ENCODE measurements at places on chromosomes 6 and 20. TPM values are rescaled to one million over a fixed set of nuclear protein-coding genes. Genes with fewer than 3 reads are reported as not detected.

DNA sequence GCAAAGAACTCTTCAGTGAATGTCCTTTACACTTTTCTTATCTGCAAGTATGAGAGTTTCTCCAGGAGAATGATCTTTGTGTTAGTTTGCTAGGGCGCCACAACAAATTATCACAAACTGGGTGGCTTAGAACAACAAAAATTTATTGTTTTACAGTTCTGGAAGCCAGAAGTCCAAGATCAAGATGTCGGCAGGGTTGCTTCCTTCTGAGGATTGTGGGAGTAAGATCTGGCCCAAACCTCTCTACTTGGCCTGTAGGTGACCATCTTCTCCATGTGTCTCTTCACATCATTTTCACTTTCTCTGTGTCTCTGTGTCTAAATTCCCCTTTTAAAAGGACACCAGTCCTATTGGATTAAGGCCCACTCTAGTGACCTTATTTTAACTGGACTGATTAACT is 103.0 kb downstream of the ADTRP start:
- peak; percentile 41 for DNase-seq

Gene ALDH8A1
- total RNA-seq = 0.03 TPM

DNA sequence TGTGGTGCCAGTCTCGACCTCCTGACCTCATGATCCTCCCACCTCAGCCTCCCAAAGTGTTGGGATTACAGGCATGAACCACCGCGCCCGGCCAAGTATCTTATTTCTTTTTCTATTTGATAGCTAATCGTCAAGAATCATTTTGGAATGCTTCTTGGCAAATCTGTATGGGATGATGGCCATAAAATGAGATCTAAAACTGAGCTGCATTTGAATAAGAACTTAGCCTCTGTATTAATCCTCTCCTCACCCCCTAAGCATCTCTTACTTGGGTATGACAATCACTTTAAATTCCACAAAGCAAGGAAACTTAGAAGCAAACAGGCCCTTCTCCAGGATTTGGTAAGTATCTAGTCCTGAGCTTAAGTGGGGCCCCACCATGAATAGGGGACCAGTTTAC is 108.9 kb upstream of the BTBD3 start:
- DNase-seq = no peak

Gene MTFR2
- total RNA-seq = 3.9 TPM

- DNase-seq = no peak
Measured at GRCh38 chr20:20215976-20216727, 151.8 kb upstream of the INSM1 start.

Gene GJA1
- total RNA-seq = not detected

Gene TPX2
- 183 TPM for total RNA-seq

Gene SPTLC3
- total RNA-seq = 6.5 TPM

Gene LHFPL5
- not detected for total RNA-seq

Gene MTHFD1L
- total RNA-seq = 65.7 TPM

Gene SNX5
- total RNA-seq = 206 TPM

GRCh38 chr20:35146299-35146919 is 727 bp downstream of the EDEM2 start:
- DNase-seq = no peak

- DNase-seq = no peak
Measured at GRCh38 chr6:22367346-22367745, 70.5 kb upstream of the PRL start.

DNA sequence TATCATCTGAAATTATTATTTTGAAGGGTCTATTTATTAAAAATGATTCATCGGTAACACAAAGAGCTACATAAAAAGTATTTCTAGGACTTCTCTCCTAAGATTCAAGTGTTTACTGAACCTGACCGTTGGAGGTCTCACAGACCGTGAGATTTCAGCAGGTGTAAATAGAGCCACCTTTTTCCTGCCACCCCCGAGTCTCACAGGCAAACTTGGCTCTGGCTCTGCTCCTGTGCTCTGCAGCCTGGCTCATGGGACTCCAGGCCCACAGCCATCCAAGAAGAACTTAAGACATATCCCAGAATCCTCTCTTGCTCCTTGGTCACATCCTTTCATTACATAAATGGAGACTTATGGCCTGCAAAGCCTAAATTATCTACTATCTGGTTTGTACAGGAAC is 67.8 kb upstream of the AGPAT4 start:
- no peak for DNase-seq

Gene BMP6
- 4.0 TPM for total RNA-seq

- DNase-seq = no peak
Measured at GRCh38 chr20:44660581-44660980, 9.1 kb upstream of the ADA start.

DNA sequence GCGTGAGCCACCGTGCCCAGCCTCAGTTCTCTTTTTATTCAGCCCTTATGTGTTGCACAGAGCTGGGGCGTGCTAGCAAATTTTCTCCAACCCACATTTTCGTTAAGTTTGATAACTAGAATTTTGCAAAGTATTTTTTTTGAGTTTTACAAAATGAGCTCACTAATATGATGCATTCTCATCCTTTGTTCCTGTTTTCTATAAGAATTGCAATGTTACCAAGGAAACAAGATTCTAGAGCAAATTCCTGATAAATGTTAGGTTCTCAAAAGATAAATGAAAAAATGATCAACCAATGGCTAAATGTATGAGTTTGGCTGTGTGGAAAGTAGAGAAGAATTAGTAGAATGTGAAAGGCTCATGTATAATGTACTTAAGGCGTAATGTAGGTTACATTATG is 529.8 kb downstream of the MAFB start:
- DNase-seq = no peak

DNA sequence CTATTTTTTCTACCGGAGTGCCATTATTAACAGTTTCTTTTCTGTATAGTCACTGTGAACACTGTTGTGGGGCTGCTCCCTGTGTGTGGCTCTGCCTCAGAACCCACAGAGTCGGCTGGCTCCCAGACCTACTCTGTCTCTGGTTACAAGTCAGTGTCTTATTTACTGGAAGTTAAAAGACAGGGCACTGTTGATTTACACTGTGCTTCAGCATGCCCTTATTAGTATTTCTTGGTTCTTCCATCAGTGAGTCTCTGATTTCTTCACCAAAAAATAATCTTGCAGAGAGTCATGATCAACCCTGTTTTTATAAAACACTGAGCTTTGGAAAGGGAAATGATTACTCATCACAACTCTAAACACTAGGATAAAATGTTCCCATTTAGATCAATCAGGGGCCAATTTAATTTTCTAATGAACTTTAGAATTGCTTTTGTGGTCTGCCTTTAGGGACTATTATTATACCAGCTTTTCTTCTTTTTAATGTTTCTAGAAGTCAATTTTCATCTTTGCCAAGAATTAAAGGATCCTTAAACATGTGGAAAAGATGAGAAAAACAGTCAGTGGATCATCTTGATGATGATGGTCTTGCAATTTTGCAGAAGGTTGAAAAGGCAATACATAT is 92.6 kb downstream of the UTRN start:
- peak; percentile 54 for DNase-seq

DNA sequence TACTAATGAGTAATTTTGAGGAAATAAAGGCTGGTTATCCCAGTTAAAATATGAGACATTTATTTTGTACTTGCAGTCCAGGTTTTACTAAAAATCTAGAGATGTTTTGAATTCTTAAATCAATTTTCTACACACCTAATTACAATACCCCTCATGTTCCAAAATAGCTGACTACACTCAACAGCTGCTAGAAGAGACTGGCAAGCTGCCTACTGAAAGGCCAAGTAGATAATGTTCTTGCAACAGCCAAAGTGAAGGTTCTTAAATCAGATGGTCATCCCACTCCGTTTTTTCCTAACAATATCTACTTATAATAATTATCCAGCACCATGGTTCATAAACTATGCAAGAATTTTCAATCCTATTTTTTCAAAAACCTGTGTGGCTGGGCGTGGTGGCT is 69.0 kb downstream of the DTNBP1 start:
- no peak for DNase-seq

GRCh38 chr6:74320715-74321114 is 624.7 kb downstream of the CD109 start:
- DNase-seq = no peak

DNA sequence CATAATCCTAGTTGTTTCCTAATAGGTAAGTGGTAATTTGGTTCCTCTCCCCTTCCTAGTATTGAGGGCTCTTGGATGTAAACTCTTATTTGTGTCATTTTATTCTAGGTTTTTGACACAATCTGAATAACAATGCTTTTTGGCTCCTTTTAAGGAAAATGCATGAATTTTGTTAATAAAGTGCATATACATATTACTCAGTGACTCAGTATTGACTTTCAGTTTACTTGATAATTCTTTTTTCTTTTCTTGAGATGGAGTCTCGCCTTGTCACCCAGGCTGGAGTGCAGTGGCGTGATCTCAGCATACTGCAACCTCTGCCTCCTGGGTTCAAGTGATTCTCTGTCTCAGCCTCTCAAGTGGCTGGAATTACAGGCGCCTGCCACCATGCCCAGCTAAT is 19.1 kb downstream of the ITCH start:
- no peak for DNase-seq

Gene AGPAT4
- total RNA-seq = 3.9 TPM

GRCh38 chr6:35729722-35730121 is 7.1 kb upstream of the ARMC12 start:
- no peak for DNase-seq

DNA sequence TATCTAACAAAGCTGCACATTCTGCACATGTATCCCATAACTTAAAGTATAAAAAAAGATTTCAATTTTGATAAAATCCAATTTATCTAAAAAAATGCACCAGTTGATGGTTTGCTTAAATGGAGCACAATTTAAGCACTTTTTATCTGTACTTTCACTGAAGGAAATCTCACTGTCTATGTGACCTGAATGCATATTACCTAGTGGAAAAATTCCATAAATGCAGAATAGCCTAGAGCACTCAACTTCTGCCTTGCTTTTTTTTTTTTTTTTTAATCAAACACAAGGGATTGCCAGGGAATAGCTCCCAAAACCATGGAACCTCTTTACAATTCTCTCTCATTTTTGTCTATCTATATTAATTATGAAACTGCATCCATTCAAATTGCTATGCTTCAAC is 80.4 kb downstream of the RFPL4B start:
- no peak for DNase-seq

- DNase-seq = peak; percentile 29
Measured at GRCh38 chr6:3119040-3119723, 671 bp downstream of the BPHL start.

- DNase-seq = no peak
Measured at GRCh38 chr6:43992783-43993644, 134.2 kb downstream of the MRPL14 start.

GRCh38 chr6:165834613-165835259 is 171.7 kb upstream of the PDE10A start:
- peak; percentile 48 for DNase-seq

DNA sequence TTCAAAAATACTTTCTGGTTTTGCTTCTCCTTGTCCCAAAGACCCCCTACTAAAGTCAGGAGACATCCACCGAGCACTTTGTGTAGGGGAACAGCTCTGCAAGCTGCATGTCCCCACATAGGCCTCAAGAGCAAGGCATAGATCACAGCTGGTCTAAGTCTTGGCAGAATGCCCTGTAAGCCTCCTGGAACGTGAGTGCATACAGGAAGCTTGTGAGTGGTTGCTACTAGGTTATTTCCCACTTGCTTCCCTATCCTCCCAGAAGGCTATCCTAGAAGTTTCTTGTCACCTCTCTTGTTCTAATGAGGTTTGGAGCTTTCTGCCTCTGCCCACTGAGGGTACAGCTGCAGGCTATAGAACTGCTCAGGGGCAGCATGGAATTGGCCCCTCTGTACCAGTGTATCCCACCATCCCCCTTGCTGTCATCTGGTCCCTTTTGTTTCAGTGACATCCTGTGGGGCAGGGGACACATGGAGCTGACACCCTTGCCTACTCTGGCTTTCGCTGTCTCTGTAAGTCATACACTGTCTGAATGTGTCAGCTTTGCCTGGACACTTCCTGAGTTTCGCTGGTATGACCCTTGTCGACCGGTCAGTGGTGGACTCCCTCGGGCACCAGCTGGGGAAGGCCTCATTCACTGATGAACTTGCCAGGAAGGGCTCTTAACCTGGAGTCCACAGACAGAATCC is 35.6 kb upstream of the KCNK16 start:
- DNase-seq = peak; percentile 49

Gene TXLNB
- 0.40 TPM for total RNA-seq

Gene C6orf15
- total RNA-seq = not detected

- DNase-seq = no peak
Measured at GRCh38 chr6:149231778-149232177, 85.7 kb upstream of the TAB2 start.

GRCh38 chr6:137711972-137712371 is 155.1 kb upstream of the TNFAIP3 start:
- no peak for DNase-seq

DNA sequence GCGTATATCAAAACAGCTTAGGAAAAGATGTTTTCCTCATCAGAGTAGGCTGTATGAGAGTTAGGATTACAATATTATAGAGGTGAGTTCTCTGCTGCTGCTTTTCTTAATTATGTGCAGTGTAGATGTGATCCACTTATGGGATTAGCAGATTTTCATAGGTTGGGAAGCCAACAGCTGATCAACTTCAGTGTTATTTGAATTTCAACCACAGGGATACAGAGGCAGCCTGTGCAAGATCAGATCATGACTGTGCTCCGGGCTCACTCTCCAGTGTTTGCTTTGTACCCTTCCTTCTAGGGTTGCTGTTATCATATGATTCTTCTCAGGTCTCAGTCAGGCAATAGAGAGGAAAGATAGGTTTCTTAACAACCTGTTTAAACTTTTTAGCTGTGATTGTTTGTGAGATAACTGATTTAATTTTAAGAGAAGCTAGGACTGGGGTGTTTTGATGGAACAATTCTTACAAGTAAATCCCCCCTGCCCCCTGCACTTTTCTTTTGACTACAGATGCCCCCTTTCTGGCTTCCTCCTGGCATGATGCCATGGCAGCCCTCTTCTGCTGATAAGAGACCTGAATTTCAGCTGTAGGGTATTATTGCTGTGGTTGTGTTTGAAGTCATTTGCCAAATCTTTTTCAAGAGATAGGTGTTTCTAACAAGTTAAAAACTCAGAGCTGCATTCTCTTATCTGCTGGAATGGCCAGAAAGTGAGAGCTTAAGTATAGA is 8.5 kb downstream of the RNF8 start:
- DNase-seq = no peak

Gene LY6G5C
- 3.6 TPM for total RNA-seq

DNA sequence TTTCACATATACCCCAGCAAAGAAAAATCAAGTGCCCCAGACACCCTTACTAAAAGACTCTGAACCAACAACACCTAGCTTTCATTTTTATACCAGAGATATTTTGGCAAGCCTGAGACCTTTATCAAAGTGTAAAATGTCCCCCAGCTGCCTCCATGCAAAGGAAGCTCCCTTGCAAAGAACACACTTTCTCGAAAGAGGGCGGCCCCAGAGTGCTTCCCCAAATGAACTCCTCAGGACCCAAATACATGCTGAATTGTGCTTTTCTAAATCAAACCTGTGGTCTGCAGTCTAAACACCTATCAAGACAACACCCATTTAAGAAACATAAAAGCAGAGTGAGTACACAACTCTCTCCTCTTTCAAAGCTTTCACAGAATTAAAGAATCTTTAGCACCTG is 490 bp downstream of the IPCEF1 start:
- DNase-seq = no peak

GRCh38 chr6:46104209-46104608 is 25.6 kb upstream of the ENPP4 start:
- no peak for DNase-seq

- DNase-seq = peak; percentile 94
Measured at GRCh38 chr6:44059359-44060346, 67.6 kb downstream of the MRPL14 start.

Gene SRSF6
- 63.7 TPM for total RNA-seq

GRCh38 chr20:17664025-17664633 is 17.9 kb downstream of the RRBP1 start:
- DNase-seq = no peak

GRCh38 chr6:27865850-27866356 is 46.3 kb downstream of the OR2B2 start:
- no peak for DNase-seq

GRCh38 chr6:167684276-167685104 is 142.2 kb upstream of the AFDN start:
- no peak for DNase-seq
